HCT116 (cell line): ENCODE measurements at places on chromosomes 4 and X. TPM values are rescaled to one million over a fixed set of nuclear protein-coding genes. Genes with fewer than 3 reads are reported as not detected.

CXCL11 gene
- not detected for total RNA-seq

FGB gene
- 2.0 TPM for total RNA-seq

DNA sequence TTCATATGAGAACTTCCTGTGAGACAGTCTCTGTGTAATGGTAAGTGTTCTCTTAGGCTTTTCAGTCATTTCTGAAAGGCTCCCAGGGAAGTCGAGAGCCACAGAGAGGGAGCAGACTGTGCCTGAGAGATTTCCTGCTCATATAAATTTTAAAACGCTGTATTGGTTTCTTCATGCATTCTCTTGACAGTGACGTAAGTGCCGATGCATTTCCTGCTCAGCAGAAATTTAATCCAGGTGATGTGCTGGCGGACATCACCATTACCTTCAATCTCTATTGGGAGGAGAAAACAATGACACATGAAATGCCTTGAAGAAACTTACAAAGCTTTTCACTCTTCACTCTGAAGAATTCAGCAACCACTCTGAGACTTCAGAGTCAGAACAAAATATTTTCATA lies 383.6 kb downstream of the BMPR1B start:
- H3K27ac ChIP-seq = no peak overlapping the region
- H3K4me3 ChIP-seq = no peak overlapping the region
- H3K27me3 ChIP-seq = no peaks in the 10 kb centered on the region

ETDB gene
- not detected for total RNA-seq

DNA sequence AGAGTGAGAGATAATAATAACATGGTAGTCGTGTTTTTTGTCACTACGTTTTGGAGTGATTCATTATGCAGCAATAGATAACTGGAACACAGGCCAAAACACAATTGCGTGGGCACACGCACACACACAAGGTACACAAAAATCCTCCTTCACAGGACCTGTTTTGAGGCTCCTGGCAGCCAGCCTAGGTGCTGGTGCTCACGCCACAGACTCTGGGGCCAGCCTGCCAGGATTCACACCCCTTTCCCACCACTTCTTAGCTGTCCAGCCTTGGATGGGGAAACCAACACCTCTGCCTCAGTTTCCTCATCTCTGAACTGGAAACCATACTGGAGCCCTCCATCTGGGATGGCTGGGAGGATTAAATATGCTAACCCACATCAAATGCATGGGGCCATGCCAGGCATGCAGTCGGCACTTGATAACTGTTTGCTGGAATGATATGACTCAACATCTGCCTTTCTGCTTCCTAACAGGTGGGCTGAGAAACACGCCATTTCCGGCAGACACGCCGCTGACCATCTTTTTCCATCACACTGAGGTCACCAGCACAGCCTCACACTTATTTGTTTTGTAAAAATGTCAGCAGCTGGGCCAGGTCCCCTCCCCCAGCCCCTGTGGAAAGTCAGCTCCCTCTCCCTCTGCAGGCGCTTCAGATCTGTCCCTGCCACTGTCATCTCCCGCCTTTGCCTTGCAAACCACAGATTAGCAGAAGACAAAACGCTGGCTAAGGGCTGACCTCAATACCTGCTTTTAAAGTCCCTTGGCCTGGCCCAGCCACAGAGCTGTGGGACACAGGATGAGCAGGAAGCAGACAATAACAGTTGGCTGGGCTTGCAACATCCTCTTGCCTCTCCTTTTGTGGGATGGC lies 237.5 kb downstream of the BCOR start:
- no peak overlapping the region for H3K4me3 ChIP-seq
- no peaks in the 10 kb centered on the region for H3K27me3 ChIP-seq
- no peak overlapping the region for H3K27ac ChIP-seq

LNX1 gene
- total RNA-seq = 3.3 TPM

- no peak overlapping the region for H3K4me3 ChIP-seq
- no peak for DNase-seq
- H3K4me1 ChIP-seq = no peaks in the 10 kb centered on the region
- H3K27me3 ChIP-seq = no peaks in the 10 kb centered on the region
These were observed 442.2 kb upstream of the FRG1 start for GRCh38 chr4:189498457-189498856.

NDST3 gene
- not detected for total RNA-seq

DNA sequence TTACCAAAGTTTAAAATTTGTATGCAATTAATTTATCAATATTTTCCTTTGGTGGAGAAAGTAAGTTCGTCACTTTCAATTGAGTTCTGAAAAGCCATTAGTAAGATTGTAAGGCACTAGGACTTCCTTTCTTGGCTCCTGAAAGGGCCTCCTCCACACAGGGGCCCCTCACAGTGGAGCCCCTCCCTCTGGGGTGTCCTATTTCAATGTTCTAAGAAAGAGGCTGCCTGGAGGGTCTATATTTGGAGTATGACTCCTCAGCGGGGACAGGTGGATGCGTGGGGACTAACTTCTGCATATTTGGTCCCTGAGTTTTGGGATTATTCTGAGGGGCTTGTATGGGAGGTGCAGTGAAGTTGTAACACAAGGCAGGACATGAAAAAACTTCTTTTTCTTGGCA lies 1.6 kb upstream of the ARMCX4 start:
- no peak overlapping the region for H3K4me3 ChIP-seq
- no peaks in the 10 kb centered on the region for H3K36me3 ChIP-seq
- no peaks in the 10 kb centered on the region for H3K4me1 ChIP-seq
- H3K27ac ChIP-seq = no peak overlapping the region
- H3K27me3 ChIP-seq = no peaks in the 10 kb centered on the region
- no peak for DNase-seq

GRCh38 chrX:20181598-20182329 lies 40.1 kb upstream of the EIF1AX start:
- no peak overlapping the region for H3K4me3 ChIP-seq
- H3K4me1 ChIP-seq = no peaks in the 10 kb centered on the region
- H3K36me3 ChIP-seq = peaks cover 2% of the 10 kb centered on the region; the same call in 1 of the 2 replicates
- no peaks in the 10 kb centered on the region for H3K27me3 ChIP-seq

DNA sequence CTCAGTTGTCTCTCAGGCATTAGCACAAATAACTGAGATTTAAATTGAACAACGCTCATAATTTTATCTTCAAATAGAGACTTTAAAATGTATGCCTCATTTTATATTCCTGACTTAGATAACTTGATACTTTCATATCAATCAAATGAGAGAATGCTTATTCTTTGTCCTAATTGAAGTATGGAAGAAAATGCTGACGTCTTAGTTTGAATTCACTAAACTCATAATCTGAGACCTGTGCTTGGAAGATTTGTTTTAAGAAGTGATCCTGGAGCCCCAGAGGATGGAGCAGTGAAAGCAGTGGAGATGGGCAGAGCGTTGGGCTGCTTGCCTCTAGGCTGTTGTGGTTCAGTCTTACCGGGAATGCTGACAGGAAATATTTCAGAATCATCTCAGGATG lies 76.1 kb downstream of the ZNF518B start:
- H3K4me3 ChIP-seq = no peak overlapping the region
- H3K4me1 ChIP-seq = no peaks in the 10 kb centered on the region
- peaks cover 36% of the 10 kb centered on the region for H3K27me3 ChIP-seq
- H3K27ac ChIP-seq = no peak overlapping the region

AFF2 gene
- total RNA-seq = 0.05 TPM

DNA sequence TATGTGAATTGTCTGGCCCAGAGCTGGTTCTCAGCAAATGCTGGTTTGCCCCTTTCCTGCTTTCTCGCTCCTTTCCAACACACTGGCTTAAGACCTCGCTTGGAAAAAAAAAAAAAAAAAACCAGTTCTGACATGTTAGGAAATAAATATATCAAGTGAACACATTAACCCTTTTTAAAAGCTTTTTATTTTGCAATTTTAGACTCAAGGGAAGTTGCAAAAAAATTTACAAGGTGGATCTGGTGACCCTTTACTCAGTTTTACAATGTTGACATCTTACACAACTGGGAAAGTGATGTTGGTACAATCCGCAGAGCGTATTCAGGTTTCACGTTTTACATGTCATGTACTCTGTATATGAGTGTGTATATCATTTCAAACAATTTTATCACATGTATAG lies 100.1 kb downstream of the RTL5 start:
- H3K4me3 ChIP-seq = no peak overlapping the region
- no peak overlapping the region for H3K27ac ChIP-seq
- no peaks in the 10 kb centered on the region for H3K27me3 ChIP-seq

DNA sequence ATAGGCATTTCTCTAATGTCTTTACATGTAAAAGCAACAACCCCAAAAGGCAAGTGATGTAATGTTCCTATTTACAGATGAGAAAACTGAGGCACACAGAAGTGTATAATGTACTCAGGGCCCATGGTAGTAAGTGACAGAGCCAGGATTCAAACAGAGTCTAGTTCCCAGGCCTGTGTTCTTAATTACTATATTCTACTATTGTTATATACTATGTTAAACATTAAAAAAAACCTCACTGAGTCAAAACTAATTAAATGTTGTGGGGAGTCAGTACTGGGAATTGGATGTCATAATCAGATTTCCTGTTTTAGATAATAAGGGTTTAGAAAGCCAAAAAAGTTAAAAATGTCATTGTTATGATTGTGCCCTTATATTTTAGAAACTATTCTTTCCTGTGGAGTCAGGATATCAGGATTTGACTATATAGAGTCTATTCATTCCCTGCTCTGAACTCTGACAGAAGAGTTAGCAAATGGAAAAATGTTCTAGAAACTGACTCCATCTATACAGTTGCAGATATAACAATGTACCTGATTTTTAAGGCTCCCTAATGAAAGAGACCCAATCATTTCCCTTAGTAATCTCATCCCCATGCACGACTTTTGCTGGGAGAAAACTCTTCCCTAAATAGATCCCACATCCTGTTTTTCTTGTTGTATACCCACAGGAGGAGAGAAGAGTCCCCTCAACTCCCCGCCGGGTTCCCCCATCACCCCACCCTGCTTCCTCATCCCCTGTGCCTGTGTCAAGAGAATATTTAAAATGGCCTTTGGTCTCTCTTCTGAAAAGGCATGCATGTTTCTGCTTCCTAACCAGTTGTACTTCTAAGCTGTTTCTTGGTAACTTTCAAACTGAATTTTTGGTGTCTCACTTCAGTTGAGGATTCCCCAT lies 69.7 kb downstream of the REELD1 start:
- H3K4me3 ChIP-seq = no peak overlapping the region
- no peaks in the 10 kb centered on the region for H3K36me3 ChIP-seq
- H3K27ac ChIP-seq = no peak overlapping the region
- H3K27me3 ChIP-seq = no peaks in the 10 kb centered on the region
- H3K4me1 ChIP-seq = no peaks in the 10 kb centered on the region

DNA sequence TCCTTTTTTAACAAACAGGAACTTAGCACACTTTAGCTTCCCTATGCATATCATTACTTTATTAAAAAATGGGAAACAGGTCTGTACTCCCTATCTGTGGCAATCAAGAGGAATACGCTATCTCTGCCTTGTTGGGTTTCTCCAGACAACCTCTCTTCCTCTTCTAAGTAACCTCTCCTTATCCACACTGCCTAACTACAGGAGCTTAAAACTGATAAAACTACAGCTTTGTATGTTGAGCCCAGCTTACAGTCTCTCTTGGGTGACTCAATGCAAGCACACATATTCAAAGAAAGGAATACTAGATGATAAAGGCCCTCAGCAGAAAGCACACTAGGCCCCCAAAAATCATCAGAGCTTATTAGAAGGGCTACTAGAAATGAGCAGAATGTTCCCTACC lies 8.9 kb downstream of the NUP62CL start:
- no peak for DNase-seq
- no peaks in the 10 kb centered on the region for H3K27me3 ChIP-seq
- no peak overlapping the region for H3K27ac ChIP-seq
- H3K4me3 ChIP-seq = no peak overlapping the region

DNA sequence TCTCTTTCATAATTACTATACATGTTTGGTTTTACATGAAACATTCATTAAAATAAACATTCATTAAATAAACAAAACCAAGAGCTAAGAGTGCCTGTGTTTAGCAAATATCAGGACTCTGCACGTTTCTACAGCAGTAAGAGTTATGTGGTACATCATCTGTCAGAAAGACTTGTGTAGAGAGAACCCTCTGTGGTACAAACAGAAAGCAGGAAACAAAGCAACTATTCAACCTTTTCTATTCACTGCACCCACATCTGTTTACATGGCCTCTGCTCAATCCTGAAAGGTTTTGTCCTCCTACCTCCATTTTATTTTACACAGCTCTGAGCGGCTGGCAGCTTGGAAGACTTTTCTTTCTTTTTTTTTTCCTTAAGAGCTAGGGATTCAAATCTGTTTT lies 90.7 kb upstream of the PCDH18 start:
- no peak for DNase-seq
- no peaks in the 10 kb centered on the region for H3K36me3 ChIP-seq
- no peak overlapping the region for H3K27ac ChIP-seq
- no peaks in the 10 kb centered on the region for H3K27me3 ChIP-seq

MCUB gene
- total RNA-seq = 18.6 TPM

DNA sequence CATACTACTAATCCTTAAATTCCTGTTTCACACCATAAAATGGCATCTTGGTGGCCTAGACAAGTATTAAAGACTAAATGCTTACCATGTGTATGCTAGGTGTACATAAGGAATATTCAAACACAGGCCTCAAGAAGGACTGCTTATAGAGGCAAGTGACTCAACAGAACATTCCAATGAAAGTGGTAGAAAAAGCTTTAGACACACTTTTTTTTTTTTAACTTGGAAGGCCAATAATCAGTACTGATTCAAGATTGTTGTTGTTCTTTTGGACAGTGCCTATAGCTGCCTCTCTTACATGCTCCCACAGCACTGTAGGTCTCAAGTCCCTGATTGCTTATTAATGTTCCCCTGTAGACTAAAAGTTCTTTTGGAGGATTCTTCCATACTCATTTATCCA lies 77.6 kb downstream of the FBXL5 start:
- H3K27me3 ChIP-seq = no peaks in the 10 kb centered on the region
- H3K36me3 ChIP-seq = no peaks in the 10 kb centered on the region
- no peak overlapping the region for H3K27ac ChIP-seq
- no peak overlapping the region for H3K4me3 ChIP-seq
- DNase-seq = no peak

DNA sequence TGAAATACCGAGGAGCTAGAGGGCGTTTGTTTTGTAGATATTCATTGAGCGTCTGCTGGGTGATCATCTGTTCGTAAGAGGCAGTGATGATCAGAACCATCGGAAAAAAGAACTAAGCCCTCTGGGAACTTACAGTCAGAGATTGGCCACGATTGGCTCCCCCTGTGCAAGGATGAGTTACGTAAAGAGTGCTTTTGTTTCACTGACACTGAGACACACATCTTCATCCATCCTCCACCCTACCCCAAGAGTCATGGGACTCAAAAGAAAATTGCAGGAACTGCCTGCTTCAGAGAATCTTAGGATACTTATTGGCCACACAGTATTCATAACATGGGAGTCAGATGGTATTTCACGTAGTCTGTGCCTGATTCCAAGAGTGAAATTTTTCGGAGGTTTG lies 62.1 kb downstream of the GEMIN8 start:
- no peak for DNase-seq
- H3K27ac ChIP-seq = no peak overlapping the region
- H3K4me1 ChIP-seq = no peaks in the 10 kb centered on the region
- no peak overlapping the region for H3K4me3 ChIP-seq

TMEM156 gene
- 0.22 TPM for total RNA-seq

GRCh38 chr4:6660430-6660829 lies 19.9 kb downstream of the MRFAP1 start:
- no peak overlapping the region for H3K27ac ChIP-seq
- peaks cover 2% of the 10 kb centered on the region; the same call in 1 of the 2 replicates for H3K4me1 ChIP-seq
- H3K36me3 ChIP-seq = no peaks in the 10 kb centered on the region
- H3K4me3 ChIP-seq = no peak overlapping the region
- no peaks in the 10 kb centered on the region for H3K27me3 ChIP-seq

GRCh38 chr4:35760807-35761206 lies 483.5 kb downstream of the ARAP2 start:
- H3K4me3 ChIP-seq = no peak overlapping the region
- no peaks in the 10 kb centered on the region for H3K27me3 ChIP-seq
- no peak for DNase-seq
- no peaks in the 10 kb centered on the region for H3K4me1 ChIP-seq
- H3K36me3 ChIP-seq = no peaks in the 10 kb centered on the region

GRCh38 chr4:138103597-138104283 lies 138.4 kb downstream of the SLC7A11 start:
- no peaks in the 10 kb centered on the region for H3K36me3 ChIP-seq
- H3K4me1 ChIP-seq = no peaks in the 10 kb centered on the region
- no peaks in the 10 kb centered on the region for H3K27me3 ChIP-seq
- no peak overlapping the region for H3K4me3 ChIP-seq
